ENCODE measurements at places on chromosomes 11 and 22. TPM values are rescaled to one million over a fixed set of nuclear protein-coding genes. Genes with fewer than 3 reads are reported as not detected.

DNA sequence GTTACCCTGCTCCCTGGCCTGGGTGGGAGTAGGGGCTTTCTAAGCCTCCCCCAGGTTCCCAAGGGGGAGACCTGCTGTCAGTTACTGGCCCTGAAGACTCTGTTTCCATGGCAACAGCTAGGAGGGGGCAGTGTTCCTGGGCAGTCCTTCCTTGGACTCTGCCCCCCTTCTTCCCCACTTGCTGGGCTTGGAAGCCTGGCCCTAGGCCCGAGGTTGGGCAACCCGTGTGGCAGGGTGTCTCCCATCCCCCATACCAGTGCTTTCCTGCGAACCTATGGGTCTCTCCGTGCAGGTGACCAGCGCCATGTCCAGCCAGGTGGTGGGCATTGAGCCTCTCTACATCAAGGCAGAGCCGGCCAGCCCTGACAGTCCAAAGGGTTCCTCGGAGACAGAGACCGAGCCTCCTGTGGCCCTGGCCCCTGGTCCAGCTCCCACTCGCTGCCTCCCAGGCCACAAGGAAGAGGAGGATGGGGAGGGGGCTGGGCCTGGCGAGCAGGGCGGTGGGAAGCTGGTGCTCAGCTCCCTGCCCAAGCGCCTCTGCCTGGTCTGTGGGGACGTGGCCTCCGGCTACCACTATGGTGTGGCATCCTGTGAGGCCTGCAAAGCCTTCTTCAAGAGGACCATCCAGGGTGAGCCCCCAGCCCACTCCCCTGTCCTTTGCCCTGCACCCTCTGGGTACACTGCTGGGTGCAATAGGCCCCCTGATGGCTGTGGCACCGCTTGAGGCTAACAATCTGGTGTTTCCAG is 1.7 kb downstream of the ESRRA start:
- H3K27ac ChIP-seq = peak overlapping the region; percentile 96
- H3K4me1 ChIP-seq = peaks cover 4% of the 10 kb centered on the region
- peaks cover 1% of the 10 kb centered on the region for H3K27me3 ChIP-seq
- H3K4me3 ChIP-seq = peak overlapping the region; percentile 81
- peak; percentile 65 for DNase-seq

DNA sequence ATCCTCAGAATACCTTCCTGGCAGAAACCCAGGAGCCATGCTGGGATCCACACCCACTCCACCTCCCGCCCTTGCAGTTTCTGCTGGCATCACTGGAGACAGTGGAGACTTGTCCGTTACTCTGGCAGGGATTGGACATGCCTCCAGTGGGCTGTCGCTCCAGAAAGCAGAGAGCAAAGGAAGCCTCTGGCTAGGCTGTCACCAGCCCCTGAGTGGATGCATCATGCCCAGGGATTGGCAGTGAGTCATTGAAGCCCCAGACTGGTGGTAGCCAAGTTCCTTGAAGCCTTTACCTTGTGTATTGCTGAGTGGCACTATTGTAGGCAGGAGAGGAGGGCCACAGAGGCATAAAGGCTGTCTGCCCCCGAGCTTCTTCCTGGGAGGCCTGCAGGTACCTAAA is 34.8 kb upstream of the E2F8 start:
- no peaks in the 10 kb centered on the region for H3K27me3 ChIP-seq
- H3K27ac ChIP-seq = no peak overlapping the region
- H3K4me1 ChIP-seq = no peaks in the 10 kb centered on the region
- H3K4me3 ChIP-seq = no peak overlapping the region

- H3K4me1 ChIP-seq = peaks cover 9% of the 10 kb centered on the region
- no peaks in the 10 kb centered on the region for H3K27me3 ChIP-seq
- peak; percentile 18 for DNase-seq
- H3K36me3 ChIP-seq = no peaks in the 10 kb centered on the region
Measured at GRCh38 chr11:76234021-76234415, 27.7 kb upstream of the WNT11 start.

OR5P2 gene
- total RNA-seq = not detected

DNA sequence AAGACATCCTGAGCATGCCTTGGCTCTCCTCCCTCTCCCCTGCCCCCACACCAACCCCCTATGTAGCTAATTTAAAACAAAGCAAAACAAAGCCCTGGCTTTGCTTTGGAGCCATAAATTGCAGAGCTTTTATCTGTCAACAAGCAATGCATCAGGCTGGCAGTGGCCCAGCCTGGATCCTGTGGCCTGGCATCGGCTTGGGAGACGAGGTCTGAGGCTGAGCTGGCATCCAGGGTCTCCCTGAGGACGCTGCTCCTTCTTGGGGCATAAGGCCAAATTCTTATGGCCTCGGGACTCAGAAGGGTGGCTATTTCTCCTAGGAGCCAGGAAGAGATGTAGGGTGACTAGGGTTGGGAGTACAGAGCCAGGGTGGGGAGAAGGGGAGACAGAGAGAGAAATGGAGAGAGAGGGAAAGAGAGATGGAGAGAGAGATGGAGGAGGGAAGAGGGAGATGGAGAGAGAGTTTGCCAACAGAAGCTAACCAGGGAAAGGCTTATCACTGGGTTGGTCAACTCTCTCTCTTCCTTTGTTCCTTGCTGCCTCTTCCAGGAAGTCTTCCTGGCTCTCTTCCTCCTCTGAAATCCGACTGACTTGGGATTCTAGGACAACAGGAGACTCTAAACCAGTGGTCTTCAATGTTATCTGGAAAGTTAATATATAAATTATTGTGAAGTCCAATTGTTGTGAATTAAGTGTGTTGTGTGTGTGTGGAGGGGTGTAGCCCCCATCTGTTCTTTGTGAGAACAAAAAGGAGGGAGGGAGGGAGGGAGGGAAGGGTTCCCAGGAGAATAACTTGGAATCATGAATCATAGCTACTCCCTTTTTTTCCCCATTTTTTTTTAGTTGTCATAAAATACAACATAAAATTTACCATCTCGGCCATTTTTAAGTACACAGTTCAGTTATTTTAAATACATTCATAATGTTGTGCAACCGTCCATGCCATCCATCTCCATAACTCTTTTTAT is 29.1 kb downstream of the TSPAN18 start:
- no peaks in the 10 kb centered on the region for H3K36me3 ChIP-seq
- H3K4me3 ChIP-seq = no peak overlapping the region
- peak; percentile 39 for DNase-seq
- H3K27ac ChIP-seq = peak overlapping the region; percentile 64
- H3K4me1 ChIP-seq = peaks cover 23% of the 10 kb centered on the region

DNA sequence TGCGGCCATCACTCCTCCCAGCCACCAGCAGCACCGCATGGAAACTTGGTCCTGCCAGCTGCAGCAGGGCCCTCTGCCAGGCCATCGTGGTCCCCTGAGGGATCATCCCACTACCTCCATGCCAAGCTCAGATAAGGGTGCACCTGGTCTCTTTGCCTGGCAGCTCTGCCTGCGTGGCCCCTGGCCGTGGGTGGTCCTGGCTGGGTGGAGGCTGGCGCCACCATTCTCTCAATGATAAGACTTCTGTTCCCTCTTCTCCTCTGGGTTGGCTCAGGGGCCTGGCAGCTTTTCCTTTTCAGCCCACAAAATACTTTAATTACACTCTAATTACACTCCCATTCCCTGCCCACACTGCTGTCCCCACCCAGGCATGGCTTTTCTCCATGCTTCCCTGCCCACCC is 26.8 kb upstream of the TSKU start:
- no peaks in the 10 kb centered on the region for H3K36me3 ChIP-seq
- peaks cover 13% of the 10 kb centered on the region for H3K4me1 ChIP-seq
- no peak for DNase-seq
- no peak overlapping the region for H3K4me3 ChIP-seq
- no peaks in the 10 kb centered on the region for H3K27me3 ChIP-seq
- no peak overlapping the region for H3K27ac ChIP-seq
